Motor neuron (in vitro differentiated cells): ENCODE measurements at places on chromosomes 6 and 20.

DNA sequence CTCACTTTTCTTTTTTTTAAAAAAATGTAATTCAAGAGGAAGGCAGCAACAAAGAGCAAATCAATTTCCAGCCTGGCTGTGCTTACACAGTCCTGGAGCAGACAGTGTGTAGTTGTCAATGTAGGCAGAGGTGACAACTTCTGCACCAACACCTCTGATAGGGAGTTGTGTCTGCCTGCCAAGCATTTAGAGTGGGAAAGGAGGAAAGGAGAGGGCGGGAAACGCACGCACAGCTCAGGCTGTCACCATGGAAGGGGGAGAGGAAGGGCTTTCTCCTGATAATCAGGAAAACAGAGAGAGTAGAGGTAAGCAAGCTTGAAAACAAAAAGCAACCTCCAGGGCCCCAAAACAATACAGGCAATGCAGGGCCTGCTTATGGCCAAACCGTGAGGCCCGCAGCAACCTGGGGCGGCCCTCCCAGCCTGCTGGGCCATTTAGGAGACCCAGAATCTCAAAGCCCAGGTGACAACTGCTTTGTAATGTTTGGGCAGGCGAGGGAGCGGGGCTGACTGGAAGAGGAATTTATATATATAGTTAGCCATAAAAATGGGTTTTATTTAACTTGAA, 41.5 kb upstream of the GFOD1 start:
- ATAC-seq: no peak

DNA sequence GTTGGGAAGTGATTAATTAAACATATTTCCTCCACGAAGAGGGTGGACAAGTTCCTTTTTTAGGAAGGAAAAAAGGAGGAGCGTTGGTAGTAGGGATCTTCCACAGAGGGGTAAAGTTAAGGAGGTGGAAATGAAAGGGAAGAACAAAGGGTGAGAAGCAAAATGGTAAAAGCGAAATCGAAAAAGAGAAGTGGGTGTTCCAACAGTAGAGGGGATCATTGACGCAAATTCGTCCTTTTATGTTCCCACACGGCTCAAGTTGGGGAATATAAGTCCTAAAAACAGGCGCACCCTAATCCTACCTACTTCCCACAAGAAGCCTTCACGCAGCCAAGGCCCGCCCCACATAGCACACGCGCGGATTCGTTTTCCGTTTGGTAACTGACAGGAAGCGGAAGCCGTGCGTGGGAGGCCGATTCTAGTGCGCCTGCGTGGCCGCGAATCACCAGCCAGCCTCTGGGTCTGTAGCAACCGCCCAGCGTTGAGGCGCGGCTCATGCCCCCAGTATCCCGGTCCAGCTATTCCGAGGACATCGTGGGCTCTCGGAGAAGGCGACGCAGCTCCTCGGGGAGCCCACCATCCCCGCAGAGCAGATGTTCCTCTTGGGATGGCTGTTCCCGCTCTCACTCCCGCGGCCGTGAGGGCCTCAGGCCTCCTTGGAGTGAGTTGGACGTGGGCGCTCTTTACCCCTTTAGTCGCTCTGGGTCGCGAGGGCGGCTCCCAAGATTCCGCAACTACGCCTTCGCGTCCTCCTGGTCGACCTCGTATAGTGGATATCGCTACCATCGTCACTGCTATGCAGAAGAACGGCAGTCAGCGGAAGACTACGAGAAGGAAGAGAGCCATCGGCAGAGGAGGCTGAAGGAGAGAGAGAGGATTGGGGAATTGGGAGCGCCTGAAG, at the start of gene NKAPL:
TSS of gene NKAPL (plus strand) at position 421 of the 901 bp plus-strand sequence. CDS start at position 496, 75 bp downstream.
- ATAC-seq: peak; percentile 99

GRCh38 chr20:58840816-58841538, 9.7 kb downstream of the GNAS-AS1 start:
- no peak for ATAC-seq

DNA sequence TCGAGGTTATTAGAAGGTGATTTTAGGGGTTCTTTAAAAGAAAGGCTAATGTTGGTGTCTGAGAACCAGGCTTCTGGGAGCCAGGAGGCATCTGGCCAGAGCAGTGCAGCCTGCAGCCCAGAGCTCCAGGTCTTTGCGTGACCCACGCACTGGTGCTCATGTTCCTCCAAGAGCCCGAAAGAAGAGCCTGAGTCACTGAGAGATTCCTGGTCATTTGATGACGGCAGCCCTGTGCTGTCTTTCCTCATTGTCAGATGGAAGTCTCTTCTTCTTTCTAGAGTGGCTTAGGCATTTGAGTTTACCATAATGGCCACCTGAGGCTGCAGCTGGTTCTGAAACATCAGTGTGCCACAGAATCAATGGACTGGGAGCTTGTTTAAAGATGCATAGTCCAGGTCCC, 46.4 kb downstream of the CD109 start:
- no peak for ATAC-seq

DNA sequence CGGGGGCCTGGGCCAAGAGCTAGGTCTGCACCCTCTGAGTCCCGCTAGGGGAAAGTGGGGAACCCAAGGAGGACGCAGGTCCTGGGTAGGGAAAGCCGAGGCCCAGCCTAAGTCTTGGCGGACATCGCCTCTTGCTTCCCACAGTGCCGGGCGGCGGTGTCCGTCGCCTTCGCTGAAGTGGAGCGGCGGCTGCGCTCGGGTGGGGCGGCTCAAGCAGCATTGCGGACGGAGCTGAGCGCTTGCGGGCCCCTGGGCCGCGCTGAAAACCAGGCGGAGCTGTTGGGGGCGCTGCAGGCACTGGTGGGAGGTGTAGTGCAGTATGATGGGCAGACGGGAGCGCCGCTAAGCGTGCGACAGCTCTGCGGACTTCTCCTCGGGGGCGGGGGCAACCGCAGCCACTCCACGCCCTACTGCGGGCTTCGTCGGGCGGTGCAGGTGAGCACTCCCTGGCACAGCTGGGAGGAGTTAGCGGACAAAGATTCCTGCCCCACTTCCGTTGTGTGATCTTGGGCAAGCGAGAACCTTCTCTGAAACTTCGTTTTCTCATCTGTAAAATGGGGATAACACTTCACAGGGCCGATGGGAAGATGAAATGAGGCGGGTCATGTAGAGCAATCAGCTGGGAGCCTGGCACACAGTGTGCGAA, 4.2 kb downstream of the PRSS16 start:
- peak; percentile 92 for ATAC-seq

- no peak for ATAC-seq
Measured at GRCh38 chr6:5624256-5624655, 362.9 kb downstream of the FARS2 start.

- no peak for ATAC-seq
Measured at GRCh38 chr20:38735172-38735571, 10.9 kb downstream of the SLC32A1 start.

GRCh38 chr20:48277266-48277665, 492.0 kb upstream of the SULF2 start:
- ATAC-seq: no peak

DNA sequence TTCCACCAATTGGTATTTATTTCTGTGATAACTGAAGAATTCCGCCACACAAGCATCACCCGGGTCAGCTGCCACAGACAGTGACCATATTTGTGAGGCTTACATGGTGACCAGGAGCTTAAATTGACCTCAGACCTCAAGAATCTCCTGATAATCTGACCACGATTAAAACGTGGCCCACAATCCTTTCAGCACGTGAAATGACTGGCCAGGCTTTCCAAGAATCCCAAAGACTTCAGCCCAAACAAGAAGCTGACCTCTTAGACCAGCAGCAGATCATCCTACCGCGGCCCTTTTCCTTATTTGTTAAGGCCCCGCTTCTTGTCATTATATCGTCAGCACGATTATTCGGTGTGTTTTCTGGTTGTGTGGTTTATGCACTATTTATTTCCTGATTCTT, 45.6 kb upstream of the CD93 start:
- ATAC-seq: no peak

DNA sequence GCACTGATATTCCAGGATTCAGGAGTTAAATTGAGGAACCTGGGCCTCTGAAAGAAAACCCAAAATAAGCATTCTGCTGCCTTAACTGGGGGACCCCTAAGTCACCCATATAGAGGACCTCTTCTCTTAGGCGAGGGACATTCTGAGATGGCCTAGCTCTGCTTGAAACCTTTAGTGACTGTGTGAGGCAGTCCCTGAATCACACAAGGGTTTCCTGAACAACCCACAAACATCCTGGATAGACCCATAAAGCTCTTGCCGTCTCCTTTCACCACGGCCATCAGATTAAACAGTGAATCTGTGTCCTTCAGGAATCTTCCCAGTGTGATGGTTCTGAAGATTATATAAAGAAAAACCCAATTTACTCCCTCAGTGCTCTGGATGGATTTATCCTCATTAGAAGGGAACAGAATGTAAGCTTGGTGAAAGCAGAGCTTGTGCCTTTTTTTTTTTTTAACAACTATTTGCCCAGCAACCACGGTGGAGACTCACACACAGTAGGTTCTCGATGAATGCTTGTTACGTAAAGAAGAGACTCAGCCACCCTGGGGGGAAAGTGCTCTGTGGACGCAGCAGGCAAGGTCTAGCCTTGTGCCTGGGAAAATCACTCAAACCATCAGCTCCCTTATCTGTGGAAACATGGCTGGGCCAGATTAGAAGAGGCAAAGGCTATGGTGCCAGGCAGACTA, 39.1 kb upstream of the SIRPG start:
- ATAC-seq: no peak

DNA sequence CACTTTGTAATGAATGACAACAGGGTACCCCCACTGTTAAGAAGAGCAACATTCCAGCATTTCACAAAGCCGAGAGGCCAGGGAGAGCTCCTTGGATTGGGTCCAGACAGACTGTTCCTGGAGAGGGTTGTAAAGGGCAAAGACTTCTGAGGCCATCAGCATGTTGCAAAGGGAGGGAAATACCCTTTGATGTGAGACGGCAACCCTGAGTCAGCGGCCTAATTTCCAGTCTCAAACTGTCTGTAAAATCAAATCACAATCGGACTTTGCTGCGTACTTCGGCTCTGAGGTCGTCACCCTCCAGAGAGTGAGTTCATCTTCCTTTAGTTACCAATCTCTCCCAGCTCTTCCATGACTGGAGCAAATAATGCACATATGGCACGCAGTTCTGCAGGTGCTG, 101.0 kb upstream of the DTNBP1 start:
- peak; percentile 34 for ATAC-seq

GRCh38 chr20:38255393-38255792, 5.1 kb downstream of the KIAA1755 start:
- ATAC-seq: no peak

- ATAC-seq: no peak
Measured at GRCh38 chr20:4563534-4563933, 158.2 kb upstream of the PRND start.

DNA sequence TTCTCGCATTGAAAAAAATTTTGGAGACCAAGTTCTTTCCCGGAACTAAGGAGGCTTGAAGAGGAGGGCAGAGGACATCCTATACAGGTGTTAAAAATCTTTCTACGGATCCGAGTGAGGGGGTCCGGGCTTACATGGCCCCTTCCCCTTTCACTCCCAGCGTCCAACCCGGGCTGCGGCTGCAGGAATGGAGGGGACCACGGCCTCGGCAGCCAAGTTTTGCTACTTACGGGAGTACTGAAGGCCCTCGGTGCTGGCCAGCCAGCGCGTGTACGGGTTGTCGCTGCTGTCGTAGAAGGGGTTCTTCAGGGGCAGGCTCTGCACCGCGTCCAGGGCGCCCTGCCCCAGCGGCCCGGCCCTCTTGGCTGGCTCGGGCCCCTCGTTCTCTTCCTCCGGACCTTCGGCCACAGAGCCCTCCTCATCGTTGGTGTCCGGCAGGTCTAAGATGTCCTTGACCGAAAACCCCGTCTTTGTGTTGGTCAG, 642 bp downstream of the NKX2-2 start:
- ATAC-seq: no peak

DNA sequence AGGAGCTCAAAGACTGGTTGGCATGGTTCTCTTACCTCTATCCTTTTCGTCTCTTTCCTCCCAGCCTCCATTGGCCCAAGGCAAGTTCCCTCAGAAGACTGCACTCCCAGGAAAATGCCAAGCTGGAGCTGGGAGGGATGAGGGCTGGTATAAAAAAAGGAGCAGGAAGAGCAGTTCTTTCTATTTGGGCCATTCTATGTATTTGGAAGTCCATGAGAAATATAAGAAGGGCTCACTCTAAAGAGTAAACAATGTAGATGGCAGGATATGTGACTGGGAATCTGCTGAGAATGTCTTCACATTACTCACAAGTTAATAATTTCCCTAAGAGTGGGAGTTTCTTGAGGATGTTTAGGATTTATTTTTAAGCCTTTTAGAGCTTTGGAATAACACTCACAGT, 36.6 kb upstream of the ADTRP start:
- no peak for ATAC-seq
